Stimulated activated CD4-positive, alpha-beta T cell treated with anti-CD3 and anti-CD28 coated beads, TNF-alpha, amount 100 ng/mL, for 24 hours (primary cell): ENCODE measurements at places on chromosomes 7 and 10.

GRCh38 chr10:102770792-102771191 lies 27.0 kb downstream of the WBP1L start:
- no peak for DNase-seq

DNA sequence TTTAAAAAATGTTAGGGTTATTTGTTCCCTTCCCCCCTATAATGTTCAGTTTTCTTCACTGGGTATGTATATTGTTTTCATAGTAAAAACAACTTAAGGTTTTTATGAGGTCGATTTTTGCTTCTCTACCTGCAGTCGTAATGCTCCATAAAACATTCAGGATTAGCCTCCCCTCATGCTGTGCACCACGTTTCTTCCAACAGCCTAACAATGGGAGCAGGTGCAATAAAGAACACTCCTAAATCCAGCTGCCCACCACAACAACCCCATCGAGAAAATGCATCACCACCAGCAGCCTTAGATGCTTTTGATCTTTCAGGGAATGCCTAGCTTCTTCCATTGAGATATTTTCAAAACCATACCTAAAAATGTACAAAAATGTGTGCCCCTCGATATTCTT lies 111.1 kb downstream of the ADAM12 start:
- DNase-seq: no peak

DNA sequence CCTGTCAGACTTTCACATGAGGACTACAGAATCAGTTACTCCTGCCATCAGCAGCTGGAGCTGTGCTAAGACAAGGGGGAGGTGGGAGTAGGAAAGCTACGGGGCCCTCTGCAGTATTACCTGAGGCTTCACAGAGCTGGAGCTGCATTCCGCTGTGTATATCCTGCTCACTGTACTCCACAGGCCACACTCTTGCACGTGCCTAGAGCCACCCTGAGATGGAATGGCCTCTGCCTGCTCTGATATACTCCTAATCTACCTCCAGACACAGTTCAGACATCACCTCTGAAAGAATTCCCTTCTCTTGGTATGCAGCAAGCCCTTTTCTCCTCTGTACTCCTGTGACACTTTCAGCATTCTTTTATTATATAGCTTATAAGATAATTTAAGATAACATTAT lies 34.8 kb downstream of the TRDMT1 start:
- DNase-seq: no peak

GRCh38 chr10:69862882-69863530 lies 61.3 kb downstream of the COL13A1 start:
- no peak for DNase-seq

GRCh38 chr10:75431180-75432111 lies at the start of gene LRMDA:
Gene LRMDA, plus strand, starts transcription at chr10:75431624.
- DNase-seq: no peak

DNA sequence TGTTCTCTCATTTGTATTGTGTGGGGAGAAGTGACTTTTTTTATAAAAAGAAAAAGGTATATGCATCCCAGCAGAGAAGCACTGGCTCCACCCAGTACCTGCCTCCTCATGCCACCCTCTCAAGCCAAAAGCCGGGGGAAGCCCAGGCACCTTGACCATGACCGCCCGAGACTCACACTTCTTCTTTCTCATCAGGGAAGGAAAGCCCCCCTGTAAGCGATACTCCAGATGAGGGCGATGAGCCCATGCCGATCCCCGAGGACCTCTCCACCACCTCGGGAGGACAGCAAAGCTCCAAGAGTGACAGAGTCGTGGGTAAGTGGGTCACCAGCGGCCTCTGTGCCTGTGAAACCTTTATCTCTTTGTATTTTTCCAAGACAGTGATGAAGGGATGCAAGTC lies 22.9 kb downstream of the IKZF1 start:
- no peak for DNase-seq

DNA sequence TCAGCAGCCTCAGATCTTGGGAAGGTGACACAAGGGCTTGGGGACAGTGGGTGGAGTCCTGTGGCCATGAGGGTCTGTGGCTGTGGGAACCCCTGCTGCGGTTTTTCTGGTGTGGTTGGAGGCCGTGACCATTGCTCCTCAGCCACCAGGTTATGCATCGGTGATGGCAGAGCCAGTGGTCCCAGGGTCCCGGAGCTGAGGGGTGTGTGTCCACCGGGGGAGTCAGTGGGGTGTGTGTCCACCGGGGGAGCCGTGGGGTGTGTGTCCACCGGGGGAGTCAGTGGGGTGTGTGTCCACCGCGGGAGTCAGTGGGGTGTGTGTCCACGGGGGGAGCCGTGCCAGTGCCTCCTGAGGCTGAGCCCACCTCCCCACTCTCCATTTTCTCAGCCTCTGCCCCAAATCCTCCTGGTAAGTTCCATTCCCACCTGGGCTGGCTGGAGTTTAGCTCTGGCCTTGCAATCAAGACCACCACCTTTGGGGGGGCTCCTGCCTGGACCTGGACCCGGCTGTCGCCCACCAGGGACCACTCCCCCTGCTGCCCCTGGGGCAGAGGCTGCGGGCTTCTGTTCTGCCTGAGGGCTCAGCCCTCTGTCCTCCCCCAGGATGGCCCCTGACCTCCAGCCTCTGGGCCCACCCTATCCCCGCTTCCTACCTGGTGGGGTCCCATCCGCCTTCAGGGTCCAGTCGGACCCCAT lies 143.5 kb downstream of the ELFN1 start:
- no peak for DNase-seq

- no peak for DNase-seq
These were observed 1.1 kb upstream of the TNKS2 start for GRCh38 chr10:91797048-91797690.

- DNase-seq: no peak
These were observed 633.5 kb downstream of the SORCS3 start for GRCh38 chr10:105274556-105275070.
